Cardiac muscle cell (in vitro differentiated cells and primary cell): ENCODE measurements at places on chromosomes 3 and 15.

- DNase-seq = peak; percentile 63
Measured at GRCh38 chr15:83207009-83207659, 489 bp downstream of the HDGFL3 start.

GRCh38 chr3:127482216-127483004, 108.1 kb downstream of the TPRA1 start:
- DNase-seq = peak; percentile 67

- DNase-seq = no peak
Measured at GRCh38 chr3:194814878-194815357, 129.2 kb downstream of the FAM43A start.

- no peak for DNase-seq
Measured at GRCh38 chr15:45641374-45641781, 6.5 kb downstream of the SQOR start.

- no peak for DNase-seq
Measured at GRCh38 chr15:88664151-88664778, 25.4 kb downstream of the ISG20 start.

DNA sequence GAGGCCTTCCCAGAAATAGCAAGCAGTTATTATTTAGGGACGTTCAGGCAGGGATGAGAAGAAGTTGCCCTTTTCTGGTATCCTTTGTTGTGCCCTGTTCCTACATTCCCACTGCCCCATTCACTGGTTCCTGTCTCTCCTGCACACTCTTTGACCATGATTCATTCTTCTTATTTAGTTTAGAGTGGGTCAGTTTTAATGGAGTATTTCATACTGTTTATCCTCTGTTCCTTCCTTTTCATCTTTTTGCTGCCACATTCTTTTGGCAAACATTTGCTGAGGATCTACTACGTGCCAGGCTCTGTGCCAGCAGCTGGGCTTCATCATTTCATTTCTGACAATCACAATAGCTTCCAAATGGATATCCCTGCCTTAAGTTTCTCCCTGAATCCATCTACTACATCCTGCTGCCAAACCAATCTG, 11.8 kb upstream of the EID1 start:
- peak; percentile 61 for DNase-seq

- no peak for DNase-seq
Measured at GRCh38 chr3:175294793-175295192, 435.7 kb downstream of the NAALADL2 start.

DNA sequence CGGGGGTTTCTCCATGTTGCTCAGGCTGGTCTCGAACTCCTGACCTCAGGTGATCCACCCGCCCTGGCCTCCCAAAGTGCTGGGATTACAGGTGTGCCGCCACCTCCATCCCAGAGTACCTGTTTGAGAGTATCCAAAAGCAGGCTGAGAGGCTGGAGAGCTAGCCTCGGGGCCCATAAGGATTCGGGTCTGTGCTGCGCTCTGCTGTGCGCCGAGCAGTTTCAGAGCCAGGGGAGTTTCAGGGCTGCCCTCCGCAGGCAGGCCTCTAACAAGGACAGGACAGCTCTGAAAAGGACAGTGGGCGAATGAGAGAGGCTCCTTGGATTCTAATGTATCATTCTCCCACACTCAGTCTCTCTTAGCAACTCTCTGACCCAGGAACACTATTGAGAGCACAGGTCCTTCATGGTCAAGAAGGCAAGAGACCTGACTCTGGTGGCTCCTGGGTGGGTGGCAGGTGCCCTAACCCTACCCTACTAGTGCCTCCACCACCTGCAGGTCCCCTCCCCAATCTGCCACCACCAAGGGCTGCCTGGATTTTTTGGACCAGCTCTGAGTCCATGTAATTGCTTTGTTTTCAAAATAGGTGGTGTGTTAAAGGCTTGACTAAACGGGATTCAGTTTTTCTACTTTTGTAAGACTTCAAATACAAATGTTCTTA, 27.8 kb downstream of the MAGEF1 start:
- no peak for DNase-seq

DNA sequence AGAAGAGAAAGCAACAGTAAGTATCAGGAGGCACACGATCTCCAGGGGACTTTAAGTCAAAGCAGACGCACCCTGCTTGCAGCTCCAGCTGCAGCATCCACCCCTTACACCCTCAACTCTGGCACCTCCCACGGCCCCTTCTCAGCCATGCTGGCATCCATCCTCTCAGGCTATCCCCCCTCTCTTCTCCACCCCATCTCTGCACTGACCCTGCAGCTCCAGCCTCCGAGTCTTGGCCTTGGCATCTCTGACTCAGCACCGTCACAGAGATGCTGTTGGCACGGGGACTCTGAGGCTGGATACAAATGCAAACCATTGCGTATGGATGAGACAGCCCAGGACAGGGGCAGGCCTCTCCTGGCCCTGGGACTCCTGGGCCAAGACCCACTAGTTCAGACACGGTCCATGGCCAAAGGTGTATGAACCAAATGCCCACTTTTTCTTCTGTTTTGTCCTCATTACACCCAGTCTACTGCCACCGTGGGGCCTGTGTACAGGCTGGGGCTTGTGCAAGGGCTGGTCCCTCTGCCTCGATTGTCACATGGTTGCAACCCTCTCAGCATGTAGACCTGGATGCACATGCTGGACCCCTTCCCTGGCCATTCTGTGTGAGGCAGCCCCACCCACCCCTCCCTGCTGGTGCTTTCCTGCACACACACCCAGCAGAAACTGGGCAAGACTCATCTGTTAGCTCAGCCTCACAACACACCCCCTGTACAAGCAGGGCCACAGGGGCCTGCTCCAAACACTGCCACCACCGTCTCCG, 18.7 kb upstream of the ZXDC start:
- no peak for DNase-seq

DNA sequence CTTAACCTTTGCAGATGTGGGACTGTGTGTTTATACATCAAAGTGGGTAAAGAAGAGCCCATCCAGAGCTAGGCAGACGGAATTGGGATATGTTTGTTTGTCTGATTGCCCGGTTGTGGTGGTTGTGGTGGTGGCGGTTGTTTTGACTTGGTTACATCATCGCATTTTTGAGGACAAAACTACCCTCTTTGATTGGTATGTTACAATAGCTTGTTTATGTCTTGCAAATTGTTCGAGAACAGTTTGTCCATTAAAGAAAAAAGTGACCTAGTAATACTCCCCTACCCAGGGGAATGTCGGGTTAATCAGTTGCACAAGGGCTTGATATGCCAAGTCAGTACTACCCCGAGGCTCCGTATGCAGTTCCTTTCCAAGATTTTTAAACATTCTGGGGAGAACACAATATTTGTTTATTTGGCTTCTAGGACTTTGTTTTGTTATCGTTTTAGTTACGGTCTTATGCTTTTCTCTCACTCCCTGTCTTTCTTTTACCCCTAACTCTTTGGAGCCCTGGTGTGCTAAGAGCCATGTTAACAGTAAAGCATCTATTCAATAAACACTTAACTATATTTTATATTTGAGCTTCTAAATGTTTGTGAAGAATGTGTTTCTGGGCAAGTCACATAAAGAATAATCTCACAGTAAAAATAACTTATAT, 315.4 kb downstream of the LPP start:
- DNase-seq = no peak

GRCh38 chr3:173253471-173253870, 112.4 kb upstream of the SPATA16 start:
- no peak for DNase-seq

- peak; percentile 86 for DNase-seq
Measured at GRCh38 chr3:48548729-48549705, 7.6 kb downstream of the PFKFB4 start.

DNA sequence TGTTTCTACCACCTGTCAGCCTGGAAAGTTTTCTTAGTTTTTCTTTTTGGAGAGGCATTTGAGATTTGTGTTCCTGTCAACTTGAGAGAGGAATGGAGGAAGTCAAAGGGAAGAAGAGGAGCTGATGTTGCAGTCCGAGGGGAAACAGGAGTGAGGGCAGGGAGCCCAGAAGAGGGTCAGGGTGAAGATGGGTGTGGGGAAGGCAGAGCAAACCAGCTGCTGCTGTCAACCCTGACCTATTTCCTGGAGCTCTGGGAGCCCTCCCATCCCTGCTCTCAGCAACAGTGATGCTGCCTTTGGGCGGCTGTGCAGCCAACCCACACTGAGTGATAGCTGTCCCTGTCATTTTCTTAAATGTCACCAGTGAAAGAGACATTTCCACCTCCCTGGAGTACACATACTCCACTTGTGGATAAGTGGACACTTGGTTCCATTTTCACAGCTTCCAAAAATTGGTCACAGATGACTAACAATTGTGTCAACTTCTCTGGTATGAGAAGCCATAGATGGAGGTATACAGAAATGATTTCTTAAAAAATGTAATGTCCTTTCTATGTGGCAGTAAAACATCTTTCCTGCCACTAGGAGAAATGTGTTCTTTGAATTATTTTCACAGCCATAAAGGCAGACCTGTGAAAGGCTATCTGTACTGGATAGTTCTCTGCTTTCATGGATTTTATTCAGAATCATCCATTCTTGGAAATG, 556.3 kb upstream of the TBL1XR1 start:
- no peak for DNase-seq

GRCh38 chr15:71592203-71592602, 218.2 kb upstream of the NR2E3 start:
- no peak for DNase-seq

- peak; percentile 2 for DNase-seq
Measured at GRCh38 chr3:114110439-114110838, 53.9 kb downstream of the QTRT2 start.

DNA sequence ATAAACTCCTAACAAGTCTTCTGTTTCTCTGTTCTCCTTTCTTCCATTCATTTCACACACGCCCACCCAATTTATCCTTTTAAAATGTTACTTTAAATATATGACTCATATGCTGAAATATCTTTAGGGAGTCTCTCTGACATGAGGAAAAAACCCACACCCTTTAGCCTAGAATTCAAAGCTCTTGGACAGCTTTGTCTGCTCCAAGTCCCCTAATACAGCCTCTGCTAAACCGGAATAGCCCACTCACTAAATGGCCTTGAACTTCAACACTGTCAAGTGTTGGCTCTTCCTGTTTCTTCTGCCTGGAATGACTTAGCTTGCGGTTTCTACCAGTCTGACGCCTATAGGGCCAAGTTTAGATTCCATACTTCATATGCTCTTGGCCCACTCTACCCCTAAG, 3.3 kb upstream of the CD96 start:
- DNase-seq = no peak

DNA sequence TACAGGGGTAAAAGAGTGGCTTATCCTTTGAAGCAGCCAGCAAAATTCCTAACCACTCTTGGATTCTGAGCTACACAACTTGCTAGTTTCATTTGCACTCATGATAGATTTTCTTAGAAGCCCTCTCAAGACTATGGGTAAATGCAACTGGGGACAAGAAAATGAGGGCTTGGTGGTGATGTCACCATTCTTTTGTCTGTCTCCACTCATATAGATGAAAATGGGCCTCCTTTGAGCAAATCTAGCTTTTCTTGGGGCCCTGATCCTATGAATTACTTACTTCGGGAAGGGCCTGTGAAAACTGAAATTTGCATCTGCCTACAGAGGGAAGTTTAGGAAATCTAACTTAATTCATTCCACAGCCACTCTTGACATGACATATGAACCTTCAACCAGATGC, 486.3 kb downstream of the MAGI1 start:
- no peak for DNase-seq

DNA sequence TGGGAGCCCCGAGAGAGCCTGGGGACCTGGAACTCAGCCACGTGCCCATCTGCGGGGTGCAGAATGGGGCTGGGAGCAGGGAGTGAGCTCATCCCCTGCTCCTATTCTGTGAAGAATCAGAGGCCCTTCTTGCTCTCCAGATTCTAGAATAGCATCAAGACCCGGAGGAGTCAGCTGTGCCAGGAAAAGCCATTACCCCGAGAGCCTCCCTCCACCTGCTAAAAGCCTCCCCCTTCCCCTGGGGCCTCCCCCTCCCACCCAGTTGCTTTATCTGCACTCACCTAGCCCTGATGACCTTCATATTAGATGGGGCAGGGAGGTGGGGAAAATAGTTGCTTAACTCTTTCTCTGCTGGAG, 23.1 kb downstream of the CCDC33 start:
- peak; percentile 36 for DNase-seq

GRCh38 chr3:140610544-140610943, 67.3 kb upstream of the TRIM42 start:
- DNase-seq = no peak

DNA sequence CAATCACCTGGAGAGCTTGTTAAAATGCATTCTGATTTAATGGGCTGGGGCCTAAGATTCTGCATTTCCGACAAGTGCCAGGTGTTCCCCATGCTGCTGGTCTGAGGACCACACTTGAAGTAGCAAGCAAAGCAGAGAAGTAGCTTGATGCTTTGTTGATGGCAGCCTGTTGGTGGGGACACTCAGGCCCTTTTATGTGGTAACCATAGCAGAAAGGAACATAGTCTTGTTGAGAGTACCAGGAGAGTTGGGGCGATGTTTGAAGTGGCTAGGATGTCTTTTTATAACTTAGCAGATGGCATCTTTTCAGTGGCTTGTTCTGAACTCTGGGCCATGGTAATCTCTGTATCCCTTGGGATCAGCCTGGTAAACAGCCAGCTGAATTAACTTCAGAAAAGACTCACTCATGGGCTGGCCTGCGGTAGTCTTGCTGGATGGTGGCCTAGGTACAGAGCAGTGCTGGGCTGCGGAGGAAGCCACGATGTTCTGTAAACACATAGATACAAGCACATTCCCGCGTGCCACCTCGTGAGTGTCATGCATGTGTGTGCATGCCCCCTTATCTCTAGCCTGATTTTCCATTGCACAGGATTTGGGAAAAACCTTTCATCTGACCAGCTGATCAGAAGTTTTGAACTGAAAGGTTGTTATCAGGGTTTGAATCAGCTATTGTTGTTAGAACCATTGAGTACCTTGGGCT, 292.4 kb upstream of the LRRFIP2 start:
- no peak for DNase-seq

DNA sequence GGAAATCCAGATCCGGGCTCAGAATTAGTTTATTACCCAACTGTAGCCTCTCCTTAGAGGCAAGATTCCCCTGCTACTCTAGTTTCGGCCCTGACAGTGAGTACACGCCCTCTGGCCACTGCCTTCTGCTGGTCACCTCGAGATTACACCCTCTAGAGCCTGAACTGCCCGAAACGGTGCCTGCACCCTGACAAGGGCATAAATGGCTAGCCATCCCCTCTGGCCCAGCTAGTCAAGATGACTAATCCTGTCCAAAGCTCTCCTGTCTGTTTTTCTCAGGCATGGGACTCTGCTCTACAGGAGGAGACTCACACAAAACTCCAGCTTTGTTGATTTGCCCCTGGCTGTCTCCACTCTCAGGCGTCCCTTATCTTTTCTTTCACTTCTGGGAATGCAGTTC, 150.5 kb upstream of the UBE2E2 start:
- DNase-seq = peak; percentile 25

- DNase-seq = no peak
Measured at GRCh38 chr3:10876661-10877060, 60.6 kb downstream of the SLC6A11 start.

DNA sequence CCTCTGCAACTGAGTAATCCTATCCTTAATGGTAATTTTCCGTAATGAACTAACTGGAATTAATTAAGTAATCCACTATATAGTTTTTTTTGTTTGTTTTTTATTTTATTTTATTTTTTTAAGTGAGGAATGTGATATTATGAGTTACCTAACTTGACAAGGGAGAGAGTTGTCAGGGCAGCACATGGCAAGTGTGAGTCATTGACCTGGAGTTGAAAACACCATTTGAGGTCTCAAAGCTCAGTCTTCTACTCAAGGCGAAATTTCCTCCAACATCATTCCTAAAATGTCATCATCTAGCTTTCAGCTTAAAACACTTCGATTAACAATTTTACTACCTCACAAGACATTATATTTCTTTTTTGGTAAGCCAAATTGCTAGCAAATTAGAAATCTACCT, 87.8 kb downstream of the NECTIN3 start:
- no peak for DNase-seq

- peak; percentile 56 for DNase-seq
Measured at GRCh38 chr3:19147905-19148767, at the start of gene KCNH8. TSS of gene KCNH8 (plus strand) at chr3:19148510. CDS start at chr3:19148720, 210 bp downstream.

GRCh38 chr15:45995800-45996199, 361.0 kb downstream of the SQOR start:
- DNase-seq = no peak
